Karpas-422 (cell line): ENCODE measurements at places on chromosomes 16 and 17. TPM values are rescaled to one million over a fixed set of nuclear protein-coding genes. Genes with fewer than 3 reads are reported as not detected.

Gene GINS3
- 17.7 and 24.2 TPM in 2 replicates for total RNA-seq

Gene PRSS22
- not detected in 2 replicates for total RNA-seq

DNA sequence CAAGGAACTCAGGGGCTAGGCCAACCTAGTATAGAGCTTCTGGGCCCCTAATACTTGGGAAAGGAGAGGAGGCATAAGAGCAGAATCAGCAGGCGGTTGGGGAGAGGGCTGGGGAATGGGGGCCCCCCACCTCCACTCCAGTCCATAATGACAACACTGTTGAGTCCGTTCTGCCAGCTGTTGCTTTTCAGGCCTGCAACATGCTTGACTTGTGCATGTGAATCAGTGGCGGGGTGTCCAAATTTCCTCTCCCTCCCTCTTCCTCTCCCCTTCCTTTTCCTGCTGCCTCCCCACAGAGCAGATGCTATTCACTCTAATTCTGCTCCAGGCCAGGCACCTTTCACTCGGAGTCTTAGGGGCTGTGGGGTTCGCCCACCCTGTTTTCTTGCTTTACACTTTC, 31.7 kb downstream of the SGSM2 start:
- no peak for DNase-seq

Gene RAMP2
- total RNA-seq, result not detected in 2 replicates

Gene NPIPA3
- not detected in 2 replicates for total RNA-seq

Gene TIGD7
- total RNA-seq, result 2.8 and 4.1 TPM in 2 replicates

DNA sequence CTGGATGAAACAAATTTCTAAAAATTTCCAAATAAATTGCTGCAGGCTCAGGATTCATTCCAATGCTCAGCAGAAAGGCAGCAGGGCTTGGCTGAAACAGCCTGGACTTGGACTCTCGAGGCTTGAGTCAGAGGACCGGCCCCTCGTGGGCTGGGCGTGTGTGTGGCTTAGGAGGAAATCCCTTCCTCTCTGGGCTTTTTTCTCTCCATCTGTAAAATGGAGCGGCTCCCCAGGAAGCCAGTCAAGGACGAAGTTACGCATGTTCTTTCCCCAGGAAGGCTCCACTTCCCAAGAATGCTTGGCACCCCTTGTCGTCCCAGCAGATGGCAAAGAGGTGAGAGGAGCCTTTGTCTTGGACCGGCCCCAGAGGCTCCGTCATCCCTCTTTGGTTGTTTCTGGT, 13.5 kb downstream of the SLC46A1 start:
- no peak for DNase-seq

DNA sequence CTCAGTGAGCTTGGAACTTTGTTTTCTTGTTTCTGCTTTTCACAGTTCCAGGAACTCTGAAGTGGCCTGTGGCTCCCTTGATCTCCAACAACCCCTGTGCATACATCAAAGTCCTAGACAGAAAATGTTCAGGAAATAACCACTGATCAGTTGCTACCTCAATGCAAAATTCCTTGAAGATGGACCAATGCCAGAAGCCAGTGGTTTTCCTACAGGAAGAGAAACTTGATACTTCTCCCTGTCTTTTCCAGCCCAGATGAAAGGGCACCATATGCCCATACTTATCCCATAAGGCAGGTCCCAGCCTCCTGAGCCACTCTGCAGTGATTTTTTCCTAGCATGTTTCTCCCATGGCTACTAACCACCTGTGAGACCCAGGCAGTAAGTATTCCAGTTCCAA, 12.3 kb upstream of the CDRT4 start:
- DNase-seq, result no peak

DNA sequence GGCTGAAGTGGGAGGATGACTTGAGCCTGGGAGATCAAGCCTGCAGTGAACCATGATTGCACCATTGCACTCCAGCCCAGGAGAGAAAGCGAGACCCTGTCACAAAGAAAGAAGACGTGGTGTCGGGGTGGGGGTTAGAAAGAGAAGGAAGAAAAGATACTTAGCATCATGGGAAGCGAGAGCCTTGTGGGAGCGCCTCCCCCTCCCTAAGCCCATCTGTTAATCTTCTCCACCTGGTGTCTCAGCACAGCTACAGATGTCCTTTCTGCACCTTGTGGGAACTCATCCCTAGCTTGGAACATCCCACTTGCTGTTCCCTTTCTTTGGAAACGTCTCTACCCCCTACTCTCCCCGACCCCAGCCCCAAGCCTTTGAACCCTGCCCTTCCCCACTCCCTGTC, 6.0 kb downstream of the ZNF688 start:
- no peak for DNase-seq

DNA sequence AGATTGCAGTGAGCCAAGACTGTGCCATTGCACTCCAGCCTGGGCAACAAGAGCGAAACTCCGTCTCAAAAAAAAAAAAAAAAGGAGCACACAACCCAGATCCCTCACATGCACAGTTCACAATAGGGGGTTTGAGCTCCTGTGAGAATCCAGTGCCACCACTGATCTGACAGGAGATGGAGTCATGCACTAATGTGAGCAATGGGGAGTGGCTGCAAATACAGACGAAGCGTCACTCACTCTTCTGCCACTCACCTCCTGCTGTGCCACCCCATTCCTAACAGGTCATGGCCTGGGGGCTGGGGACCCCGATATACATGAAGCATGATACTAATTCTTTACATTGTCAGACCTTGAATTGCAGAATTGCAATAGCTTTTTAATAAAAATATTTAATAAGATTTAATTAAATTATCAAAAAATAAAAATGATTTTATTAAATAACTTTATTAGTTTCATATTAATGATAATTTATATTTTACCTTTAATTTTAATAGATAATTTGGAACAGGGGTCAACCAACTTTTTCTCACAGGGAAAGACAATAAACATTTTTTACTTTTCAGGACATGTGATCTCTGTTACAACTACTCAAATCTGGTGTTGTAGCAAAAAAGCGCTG, 171.4 kb downstream of the COPRS start:
- DNase-seq, result no peak

DNA sequence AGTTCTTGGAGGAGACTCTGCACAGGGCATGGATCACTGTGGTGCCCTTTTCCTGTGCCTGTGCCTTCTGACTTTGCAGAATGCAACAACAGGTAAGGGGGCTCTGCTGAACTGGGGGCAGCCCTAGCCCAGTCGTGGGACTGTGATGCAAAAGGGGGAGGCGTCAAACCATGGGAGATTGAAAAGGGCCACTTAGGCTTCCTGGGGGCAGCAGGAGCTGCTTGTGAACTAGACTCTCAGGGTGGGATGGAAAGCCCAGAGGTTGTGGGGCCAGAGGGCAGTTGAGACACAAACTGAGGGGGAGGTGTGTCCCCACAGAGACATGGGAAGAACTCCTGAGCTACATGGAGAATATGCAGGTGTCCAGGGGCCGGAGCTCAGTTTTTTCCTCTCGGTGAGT, 19.6 kb downstream of the ADGRG5 start:
- no peak for DNase-seq

- DNase-seq, result no peak
These were observed 34.8 kb upstream of the PEMT start for GRCh38 chr17:17626151-17626805.

GRCh38 chr17:9537177-9537776, 38.3 kb downstream of the STX8 start:
- no peak for DNase-seq

Gene CES3
- 20.9 and 28.3 TPM in 2 replicates for total RNA-seq

- no peak for DNase-seq
These were observed 30.9 kb upstream of the MEAK7 start for GRCh38 chr16:84535408-84535807.

- no peak for DNase-seq
These were observed 46.2 kb upstream of the NOL11 start for GRCh38 chr17:67671493-67671892.

DNA sequence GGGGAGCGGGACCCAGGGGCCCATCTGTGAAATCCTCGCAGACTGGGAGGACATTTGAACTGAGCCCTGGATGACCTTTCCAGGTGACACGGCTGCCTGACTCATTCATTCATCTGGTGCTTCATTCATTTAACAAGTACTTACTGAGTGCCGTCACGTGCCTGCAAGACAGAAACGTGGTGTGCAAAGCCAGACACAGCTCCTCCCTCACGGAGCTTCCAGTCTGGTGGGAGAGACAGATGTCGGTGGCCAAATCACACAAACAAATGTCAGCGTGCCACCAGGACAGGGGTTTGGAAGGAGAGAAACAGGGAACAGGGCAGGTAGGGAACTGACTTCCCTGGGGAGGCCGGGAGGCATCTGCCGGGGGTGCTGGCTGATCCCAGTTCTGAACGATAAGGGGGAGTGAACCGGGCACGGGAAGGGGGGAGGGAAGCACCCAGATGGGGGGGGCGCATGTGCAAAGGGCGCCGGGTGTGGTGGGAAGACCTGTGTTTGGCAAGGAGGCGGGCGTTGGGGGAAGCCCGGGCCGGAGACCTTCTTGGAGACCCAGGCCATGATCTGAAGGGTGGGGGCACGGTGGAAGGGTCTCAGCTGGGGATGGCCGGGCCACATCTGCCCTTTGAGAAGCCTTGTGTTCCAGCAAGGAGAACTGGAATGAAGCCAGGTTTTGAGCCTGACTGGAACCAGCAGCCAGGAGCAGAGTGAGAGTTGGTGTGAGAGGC, 93.6 kb upstream of the CIBAR2 start:
- no peak for DNase-seq

Gene SLC16A3
- 0.67 and 6.0 TPM in 2 replicates for total RNA-seq

Gene IGF2BP1
- total RNA-seq, result not detected in 2 replicates

- no peak for DNase-seq
These were observed 13.0 kb downstream of the UNC45B start for GRCh38 chr17:35160354-35161201.

- no peak for DNase-seq
These were observed 25.3 kb upstream of the KSR1 start for GRCh38 chr17:27430882-27431491.

Gene RPL38
- total RNA-seq, result 3,682 and 4,052 TPM in 2 replicates

DNA sequence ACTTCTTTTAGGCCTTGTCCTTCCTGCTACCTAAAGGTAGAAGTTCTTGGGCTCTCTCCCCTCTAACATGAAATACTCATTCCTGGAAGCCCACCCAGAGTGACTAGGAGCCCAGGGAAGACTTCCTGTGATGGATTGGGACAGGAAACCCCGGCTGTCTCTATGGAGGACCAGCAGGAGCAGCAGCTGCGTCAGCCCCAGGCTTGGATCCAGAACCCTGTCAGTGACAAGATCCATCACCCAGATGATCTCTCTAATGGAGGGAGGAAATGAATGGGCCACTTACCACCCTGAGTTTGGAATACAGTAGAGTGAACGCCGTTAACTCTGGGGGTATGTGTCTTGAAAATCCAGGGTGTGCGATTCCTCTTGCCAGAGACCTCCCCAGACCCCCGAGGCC, 195.7 kb upstream of the WSCD1 start:
- no peak for DNase-seq

DNA sequence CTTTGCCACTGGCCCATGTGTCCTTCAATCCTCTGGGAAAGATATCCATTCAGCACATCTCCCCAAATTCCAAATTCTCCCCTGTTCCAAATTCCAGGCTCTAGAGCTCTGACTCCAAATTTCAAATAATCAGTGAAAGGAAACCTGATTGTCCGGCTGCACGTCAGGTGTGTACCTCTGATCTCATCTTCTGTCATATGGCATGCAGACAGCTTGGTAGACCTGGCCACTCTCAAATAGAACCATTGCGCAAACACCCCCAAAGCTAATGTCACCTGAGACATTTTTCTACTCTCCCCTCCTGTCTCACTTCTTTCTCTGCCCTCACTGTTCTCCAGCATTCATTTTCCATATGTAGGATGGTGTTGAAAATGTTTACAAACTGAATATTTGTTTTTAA, 337.0 kb upstream of the DYNLRB2 start:
- DNase-seq, result no peak

- DNase-seq, result no peak
These were observed 12.1 kb upstream of the CYB5B start for GRCh38 chr16:69412287-69412686.

- DNase-seq, result no peak
These were observed 3.1 kb downstream of the ALDH3A2 start for GRCh38 chr17:19651451-19652238.

- peak; percentile 92 for DNase-seq
These were observed 88.4 kb upstream of the ATF7IP2 start for GRCh38 chr16:10297341-10298006.

GRCh38 chr16:49531931-49532840, 158.6 kb downstream of the C16orf78 start:
- no peak for DNase-seq

GRCh38 chr17:73362697-73363096, 50.9 kb upstream of the CDC42EP4 start:
- DNase-seq, result no peak

- DNase-seq, result no peak
These were observed 4.6 kb upstream of the EMP2 start for GRCh38 chr16:10584981-10585438.

Gene MYH2
- not detected in 2 replicates for total RNA-seq

GRCh38 chr16:66066404-66066803, 300.1 kb upstream of the CDH5 start:
- no peak for DNase-seq

GRCh38 chr17:1090465-1091189, 89.2 kb downstream of the ABR start:
- no peak for DNase-seq
